Fibroblast of mammary gland (primary cell): ENCODE measurements at places on chromosomes 12 and 14.
A peak's percentile ranks its signal among the peaks of the same experiment; 100 is the strongest.

- no peak for DNase-seq
Measured at GRCh38 chr12:15581006-15581405, 208.2 kb downstream of the EPS8 start.

DNA sequence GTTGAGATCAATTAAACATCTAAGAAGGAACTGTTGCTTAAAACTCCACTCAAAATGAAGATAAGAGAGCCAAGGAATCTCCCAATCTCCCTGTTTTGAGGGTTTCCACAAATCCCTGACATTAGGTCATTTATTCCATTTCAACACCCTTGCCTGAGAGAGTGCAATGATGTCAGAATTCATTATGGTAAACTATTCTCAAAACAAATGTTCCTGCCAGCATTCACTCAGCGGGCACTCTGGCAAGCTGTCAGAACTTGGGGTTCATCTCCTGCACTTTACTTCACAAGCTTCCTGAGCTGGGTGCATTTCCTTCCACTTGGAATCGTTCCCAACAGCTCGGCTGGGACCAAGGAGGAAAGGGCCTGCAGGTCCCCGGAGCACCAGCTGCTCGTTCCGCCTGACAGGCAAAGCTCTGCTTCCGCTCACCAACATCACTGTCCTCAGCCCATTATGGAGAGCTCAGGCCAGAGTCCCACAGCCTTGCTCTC, 117.8 kb downstream of the TTC7B start:
- DNase-seq, result peak; percentile 49

DNA sequence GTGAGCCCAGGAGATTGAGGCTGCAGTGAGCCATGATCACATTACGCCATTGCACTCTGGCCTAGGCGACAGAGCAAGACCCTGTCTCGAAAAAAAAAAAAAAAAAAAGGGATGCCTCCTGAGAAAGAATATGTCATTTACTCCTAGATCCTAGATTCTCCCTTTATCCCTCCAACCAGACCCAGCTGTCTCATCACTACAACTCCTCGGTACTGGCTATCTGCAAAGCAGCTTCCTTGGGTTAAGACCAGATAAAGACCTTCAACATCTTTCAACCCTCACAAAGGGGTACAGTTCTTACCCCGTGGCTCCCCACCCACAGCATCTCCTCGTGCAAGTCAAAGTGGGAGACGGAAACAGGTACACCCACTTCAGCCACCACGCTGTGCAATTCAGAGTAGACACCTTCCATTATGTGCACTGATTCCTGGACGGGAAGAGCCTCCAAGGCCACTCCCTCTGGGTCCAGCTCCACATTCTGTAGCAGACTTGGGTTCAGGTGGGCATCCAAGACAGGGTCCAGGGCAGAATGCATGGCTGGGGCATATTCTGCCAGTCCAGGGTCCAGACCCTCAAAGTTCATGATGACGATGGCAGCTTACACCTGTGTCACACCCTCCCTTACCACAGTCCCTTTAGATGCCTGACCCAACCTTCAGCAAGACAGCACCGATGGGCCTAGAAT, 1.1 kb downstream of the PAN2 start:
- no peak for DNase-seq

DNA sequence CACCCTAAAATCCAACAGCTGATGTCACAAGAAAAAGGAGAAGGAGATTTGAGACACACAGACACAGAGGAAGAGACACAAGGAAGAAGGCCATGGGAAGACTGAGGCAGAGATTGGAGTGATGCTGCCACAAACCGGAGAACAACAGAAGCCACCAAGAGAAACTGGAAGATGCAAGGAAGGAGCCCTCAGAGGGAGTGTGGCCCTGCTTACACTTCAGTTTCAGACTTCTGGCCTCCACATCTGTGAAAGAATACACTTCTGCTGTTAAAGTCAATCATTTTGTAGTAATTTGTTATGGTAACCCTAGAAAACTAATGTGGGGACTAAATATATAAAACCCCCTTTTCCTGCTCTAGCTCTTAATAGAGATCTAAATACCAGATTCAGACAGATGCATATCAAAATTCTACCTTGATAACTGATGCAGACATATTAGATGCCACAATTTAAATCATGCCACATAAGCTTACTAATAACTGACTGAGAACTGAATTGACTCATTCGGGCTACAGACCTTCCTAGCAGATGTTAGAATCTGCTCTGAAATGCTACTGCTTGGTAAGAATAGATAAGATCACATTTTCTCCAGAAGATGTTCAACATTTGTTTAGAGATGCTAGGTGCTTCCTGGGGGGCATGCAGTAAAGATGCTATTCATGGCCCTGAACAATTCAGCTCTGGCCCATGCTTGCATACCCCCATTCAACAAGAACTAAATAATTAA, 113.1 kb upstream of the CCND2 start:
- DNase-seq, result no peak

DNA sequence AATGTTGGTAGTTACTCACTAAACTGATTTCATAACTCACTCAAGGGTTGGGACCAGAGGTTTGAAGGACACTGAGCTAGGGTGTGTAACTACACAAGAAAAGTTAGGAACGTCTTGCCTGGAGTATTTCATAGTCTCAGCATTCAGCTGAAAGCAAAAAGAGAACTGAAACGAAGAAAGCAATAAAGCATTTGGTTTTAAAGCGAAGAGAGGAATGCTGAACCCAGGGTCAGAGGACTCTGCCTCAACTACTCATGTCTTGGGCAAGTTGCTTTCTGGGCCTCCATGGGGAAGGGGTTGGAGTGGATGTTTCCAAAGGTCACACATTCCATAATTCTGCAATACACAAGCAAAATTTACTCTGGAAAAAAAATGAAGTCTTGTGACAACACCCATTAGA, 1.4 kb downstream of the GNS start:
- peak; percentile 17 for DNase-seq

DNA sequence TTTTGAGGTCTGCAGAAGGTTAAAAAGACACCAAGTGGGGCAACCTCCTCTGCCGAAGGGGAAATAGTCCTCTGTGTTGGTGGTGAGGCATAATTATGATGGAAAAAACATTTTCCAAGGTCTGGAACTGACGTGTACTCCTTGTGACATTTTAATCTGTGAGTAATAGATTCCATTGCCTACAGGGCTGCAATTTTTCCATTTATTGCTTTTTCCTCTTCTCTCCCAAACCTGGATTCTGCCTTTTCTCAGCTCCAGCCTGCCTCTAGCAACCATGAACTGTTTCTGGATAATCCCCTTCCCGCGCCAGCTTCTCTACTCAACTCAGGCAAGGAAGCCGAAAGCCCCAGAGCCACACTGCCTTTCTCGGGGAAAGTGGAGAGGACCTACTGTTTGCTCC, 230.1 kb upstream of the PLXNC1 start:
- peak; percentile 82 for DNase-seq

DNA sequence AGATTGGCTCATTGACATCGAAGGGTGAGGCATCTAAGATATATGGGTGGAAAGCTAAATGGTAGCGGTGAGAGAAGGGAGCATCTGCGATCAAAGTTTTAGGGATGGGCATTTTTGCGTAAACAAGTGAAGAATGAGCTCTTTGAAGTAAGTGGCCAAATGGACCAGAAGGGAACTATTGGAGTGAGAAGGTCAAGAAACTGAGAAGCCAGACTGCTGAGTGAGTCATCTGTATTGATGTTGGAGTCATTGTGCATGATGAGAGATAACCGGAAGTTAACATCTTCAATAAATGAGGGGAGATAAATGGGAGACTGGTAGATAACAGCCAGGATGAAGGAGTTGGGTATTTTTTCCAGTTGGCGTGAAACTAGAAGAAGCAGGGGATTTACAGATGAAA, 271.9 kb upstream of the PDE3A start:
- DNase-seq, result peak; percentile 55

DNA sequence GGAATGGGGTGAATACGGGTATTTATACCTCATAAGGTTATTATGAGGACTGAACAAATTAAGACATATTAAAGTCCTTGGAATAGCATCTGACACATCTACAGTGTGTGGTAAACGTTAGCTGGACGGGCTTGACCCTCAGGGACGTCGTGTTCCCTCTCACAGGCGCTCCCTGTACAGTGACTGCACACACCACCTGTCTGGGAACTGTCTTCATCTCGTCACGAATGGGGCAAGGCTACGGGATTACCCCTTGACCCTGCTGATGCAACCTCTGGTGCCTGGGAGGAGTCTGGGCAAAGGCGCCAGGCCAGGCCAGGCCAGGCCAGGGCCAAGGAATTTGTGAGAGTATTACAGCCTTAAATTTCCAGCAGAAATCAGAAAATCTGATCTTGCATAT, 191.1 kb downstream of the CALM1 start:
- no peak for DNase-seq

- no peak for DNase-seq
Measured at GRCh38 chr14:50924843-50925242, 19.4 kb downstream of the PYGL start.

DNA sequence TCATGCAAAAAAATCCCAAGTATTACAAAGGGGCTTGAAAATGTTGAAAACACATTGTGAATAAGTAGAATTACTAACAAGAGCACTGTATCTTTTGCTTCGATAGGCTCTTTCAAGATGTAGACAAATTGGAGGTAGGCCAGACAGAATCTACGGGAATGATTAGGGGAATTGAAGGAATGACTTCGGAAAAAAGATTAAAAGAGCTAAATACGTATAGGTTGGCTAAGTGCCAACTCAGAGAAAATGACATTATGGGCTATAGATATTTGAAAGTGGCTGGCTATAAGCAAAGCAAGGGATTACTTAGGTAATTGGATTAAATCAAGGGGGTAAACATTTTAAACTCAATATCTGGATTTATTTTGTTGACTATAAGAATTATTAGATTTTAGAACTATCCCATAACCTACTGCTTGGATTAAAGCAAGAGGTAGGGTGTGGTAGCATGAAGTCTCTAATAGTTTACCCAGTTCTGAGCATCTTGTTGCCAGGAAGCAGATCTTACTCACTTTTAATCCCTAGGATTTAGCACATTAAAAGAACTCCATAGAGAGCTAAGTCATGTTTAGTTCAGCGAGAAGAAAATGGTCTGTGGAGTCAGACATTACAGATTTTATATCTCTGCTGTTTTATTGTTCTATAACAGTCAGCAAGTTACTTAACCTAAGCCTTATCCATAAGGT, 489.8 kb downstream of the DIO2 start:
- DNase-seq, result no peak

- DNase-seq, result no peak
Measured at GRCh38 chr12:91769736-91770135, 375.9 kb downstream of the BTG1 start.

GRCh38 chr14:34930591-34931091, 52.2 kb upstream of the SRP54 start:
- no peak for DNase-seq

DNA sequence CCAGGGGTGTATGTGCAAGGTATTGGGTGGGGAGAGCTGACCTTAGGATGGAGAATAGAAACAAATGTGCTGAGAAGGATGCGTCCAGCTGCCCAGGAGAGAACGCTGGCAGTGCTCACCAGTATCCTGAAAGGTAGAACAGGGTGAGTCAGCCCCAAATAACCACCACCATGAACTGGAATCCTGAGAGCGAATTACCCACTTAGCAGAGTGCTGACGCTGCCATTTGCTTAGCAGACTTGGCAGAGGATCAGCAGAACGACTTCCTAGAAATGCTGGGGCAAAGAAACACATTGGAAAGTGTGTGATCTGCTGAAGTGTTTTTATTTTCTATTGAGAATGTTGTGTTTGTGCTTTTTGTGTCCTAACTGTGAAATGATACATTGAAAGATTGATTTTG, 213.6 kb downstream of the ADGRD1 start:
- DNase-seq, result no peak

- peak; percentile 81 for DNase-seq
Measured at GRCh38 chr14:50311972-50312733, at the start of the genes DMAC2L and L2HGDH. TSS of gene DMAC2L (plus strand) at chr14:50312324. CDS start at chr14:50321488, 9,164 bp downstream. TSS of gene L2HGDH (minus strand) at chr14:50312229. CDS start at chr14:50312150, 79 bp downstream.

DNA sequence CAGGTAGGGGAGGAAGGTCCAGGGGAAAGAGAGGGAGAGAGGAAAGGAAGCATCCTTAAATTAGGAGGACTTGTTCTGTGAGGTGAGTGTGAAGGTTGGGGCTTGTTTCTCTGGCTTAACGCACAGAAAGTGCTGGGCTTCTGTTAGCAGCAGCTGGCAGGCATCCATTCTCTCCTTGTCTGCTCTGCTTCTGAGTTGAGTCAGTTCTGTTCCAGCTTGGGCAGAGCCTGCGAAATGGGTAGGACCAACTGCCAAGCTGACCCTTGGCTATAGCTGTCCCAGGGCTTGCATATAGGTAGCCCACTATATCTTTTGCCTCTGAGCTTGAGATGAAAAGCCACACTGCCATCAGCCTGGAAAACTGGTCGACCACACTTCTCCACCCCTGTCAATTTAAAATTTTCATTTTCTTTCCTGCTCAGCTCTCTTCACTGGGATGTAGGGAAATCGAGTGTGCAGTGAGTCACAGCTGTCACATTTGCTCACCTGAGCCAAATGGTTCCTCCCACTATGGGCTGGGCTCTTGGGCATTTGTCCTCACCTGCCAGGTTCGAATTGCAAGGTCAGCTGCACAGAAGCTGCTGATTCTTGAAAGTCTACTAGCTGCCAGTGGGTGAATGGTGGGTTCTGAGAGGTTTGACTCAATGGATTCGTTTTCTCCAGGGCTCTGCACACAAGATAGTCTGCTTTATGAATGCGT, 256.4 kb upstream of the PWP1 start:
- DNase-seq, result no peak

DNA sequence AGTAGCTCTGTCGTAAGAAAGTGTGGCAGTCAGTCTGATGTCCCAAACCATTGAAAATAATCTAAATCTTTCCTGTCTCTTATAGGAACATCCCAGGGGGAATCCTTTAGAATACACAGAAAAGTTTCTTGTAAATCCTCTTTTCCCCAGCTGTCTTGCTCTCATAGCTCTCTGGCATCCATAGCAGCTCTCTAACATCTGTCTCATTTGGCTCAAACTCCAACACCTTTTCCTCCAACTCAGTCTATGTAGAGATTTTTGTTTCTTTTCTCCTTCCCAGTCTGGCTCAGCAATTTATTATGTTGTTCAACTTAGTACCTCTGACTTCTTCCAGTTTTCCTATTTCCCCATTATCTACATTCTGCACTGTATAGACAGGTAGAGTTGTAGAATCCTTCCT, 84.4 kb upstream of the NEDD1 start:
- no peak for DNase-seq

- DNase-seq, result peak; percentile 52
Measured at GRCh38 chr12:115191342-115191741, 507.4 kb upstream of the TBX3 start.

GRCh38 chr12:68237619-68238018, 12.0 kb upstream of the IL26 start:
- no peak for DNase-seq
